ENCODE measurements at places on chromosomes 5 and 9.

- DNase-seq, result no peak
These were observed 28.2 kb downstream of the CARD6 start for GRCh38 chr5:40869384-40869783.

DNA sequence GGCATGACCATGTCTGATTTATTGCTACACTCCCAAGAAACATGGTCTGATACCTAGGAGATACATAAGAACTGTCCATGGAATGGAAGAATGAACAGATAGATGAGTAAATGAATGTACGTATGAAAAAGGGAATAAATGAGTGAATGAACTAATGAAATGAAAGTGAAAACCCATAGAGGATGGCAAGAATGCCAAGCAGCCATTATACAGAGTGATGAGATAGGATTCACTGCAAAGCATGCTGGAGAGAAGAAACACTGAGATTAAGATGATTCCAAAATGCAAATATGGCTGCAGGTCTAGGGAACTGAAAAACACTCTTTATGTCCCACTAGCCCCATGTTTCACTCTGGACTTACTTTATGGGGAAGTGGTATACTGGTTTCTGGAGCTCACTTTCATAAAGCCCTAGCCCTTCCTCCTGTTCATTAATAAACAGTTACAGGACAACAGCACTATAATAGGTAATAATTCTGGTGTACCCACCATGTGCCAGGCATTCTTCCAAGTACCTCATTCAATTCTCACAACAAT is 170.3 kb upstream of the RAD23B start:
- no peak for DNase-seq

DNA sequence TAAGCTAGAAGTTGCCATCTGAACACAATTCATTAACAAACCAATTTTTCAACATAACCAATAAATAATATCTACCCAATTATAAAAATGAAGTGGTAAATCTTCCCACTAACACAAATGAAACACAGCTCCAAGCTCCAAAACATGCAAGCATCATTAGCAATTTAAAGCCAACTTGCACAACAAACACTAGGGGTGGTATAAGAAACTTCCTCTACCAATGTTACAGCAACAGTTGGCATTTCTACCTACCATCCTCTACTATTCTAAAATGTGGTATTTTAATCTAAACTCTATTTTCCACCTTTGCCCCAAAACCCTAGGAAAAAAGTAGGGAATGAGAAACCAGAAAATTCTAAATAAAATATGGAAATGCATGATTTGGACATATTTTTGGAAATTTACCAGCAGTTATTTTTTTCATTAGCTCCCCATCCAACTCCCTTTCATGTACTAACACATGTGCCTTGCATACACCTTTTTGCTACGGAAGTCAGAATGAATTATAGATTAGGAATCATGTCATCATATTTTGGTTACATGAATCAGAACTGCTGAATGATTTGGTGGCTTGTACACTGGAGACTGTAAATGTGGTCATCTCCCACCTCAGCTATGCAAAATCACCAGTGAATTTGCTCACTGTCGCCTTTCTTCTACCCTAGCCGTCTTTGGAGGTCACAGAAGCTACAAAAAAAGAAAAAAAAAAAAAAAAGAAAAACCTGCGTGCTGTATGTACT is 4.1 kb downstream of the NR6A1 start:
- DNase-seq, result no peak

DNA sequence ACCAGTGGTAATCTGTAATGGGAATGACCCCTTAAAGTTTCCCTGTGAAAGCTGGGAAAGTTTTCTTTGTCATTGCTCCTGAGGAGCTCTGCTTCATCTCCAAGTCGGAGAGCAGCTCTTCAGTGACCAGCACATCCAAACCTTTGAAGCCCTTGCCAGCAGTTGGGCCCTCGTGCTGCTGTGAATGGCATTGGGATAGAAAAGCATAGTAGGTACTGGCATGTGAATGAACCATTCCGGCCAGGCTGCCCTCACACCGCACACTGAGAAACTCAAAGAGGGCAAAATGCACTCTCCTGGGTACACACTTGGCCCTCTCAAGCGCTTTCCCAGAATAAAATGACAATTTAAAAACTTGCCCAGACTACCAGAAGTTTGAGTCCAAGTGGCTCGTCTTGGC is 1135.0 kb upstream of the WWC1 start:
- DNase-seq, result no peak
